ENCODE measurements at places on chromosomes 3 and 15. TPM values are rescaled to one million over a fixed set of nuclear protein-coding genes. Genes with fewer than 3 reads are reported as not detected.

- no peak for DNase-seq
Measured at GRCh38 chr3:17730318-17730967, 12.0 kb downstream of the TBC1D5 start.

DNA sequence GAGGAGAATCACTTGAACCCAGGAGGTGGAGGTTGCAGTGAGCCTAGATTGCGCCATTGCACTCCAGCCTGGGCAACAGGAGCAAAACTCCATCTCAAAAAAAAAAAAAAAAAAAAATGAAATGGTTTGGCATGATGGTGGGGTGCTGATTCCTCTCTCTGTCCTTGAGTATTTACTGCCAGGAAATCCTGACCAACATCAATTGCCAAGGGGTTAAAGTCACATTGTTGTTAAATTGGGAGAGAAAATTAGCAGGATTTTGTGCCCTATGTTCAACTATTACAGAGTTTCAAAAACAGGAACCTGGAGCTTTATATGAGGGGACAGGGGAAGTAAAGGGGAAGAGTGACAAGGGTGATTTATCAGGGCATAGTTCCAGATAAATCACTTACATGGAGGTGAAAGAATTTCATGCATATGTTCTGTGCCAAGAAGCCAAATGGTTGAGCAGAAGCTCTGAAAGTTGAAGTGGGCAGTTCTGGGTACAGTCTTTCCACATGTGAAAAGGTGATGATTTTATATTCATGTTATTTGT is 70.5 kb upstream of the TSEN2 start:
- no peak for DNase-seq

SV2B gene
- total RNA-seq: not detected

PRICKLE2 gene
- 24.7 TPM for total RNA-seq

ALDH1L1 gene
- total RNA-seq: 1.4 TPM

GOLGA8J gene
- total RNA-seq: not detected

- DNase-seq: no peak
Measured at GRCh38 chr15:77186594-77187011, 115.7 kb upstream of the TSPAN3 start.

DNA sequence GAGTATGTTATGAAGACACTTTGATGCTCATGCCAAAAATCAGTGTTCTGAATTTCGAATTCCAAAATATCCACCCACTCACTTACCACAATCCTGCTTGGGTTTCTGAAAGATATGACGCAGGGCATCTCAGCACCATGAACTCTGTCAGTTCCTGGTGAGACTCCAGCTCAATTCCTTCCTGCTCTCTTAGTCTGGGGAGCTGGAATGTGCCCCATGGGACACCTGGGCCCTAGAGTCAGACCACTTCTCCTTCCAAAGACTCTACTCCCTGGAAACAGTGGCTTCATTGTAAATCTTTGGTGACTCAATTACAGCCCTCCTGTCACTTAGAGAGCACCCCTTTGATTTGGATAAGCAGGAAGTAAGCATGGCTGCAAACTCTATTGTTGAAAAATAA is 50.5 kb downstream of the CD86 start:
- DNase-seq: peak; percentile 30

GRCh38 chr3:54536450-54536849 is 391.4 kb downstream of the LRTM1 start:
- peak; percentile 66 for DNase-seq

DNA sequence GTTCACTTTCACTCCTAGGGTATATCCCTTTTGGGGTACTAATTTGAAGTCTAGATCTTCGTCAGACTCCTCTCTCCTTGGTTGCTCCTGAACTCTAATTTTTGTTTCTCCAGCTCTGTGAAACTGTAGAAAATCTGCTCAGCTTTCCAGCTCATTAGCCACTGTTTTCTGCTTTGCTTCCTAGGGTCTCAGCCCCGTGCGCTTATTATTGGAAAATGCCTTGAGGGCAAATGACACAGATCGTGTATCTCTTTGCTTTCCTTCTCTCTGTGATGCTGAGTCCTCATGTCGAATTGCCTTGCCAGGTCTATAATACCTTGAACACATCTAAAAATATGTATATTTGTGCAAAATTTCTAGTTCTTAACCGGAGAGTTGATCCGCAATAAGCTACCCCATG is 731.1 kb downstream of the EDEM1 start:
- no peak for DNase-seq

GRCh38 chr15:72472992-72473610 is 1.0 kb upstream of the ARIH1 start:
- no peak for DNase-seq

DNA sequence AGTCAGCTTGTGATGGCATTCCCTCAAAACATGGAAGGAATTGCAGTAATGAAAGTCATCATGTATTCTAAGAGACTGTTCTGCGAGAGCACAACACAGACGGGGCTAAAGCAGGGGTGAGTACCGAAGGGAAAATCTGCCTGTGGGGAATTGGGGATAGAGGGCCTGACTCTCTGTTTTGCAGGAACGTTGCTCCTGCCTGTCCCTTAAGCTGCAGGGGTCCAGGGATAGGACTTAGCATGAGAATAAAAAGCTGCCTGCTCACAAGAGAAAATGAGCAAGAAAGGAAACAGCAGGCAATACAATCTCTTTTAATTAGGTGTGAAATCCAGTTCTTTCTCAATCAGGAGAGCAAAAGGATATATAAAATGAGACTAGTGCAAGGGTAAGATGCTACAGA is 62.2 kb downstream of the TIGIT start:
- DNase-seq: no peak

DNA sequence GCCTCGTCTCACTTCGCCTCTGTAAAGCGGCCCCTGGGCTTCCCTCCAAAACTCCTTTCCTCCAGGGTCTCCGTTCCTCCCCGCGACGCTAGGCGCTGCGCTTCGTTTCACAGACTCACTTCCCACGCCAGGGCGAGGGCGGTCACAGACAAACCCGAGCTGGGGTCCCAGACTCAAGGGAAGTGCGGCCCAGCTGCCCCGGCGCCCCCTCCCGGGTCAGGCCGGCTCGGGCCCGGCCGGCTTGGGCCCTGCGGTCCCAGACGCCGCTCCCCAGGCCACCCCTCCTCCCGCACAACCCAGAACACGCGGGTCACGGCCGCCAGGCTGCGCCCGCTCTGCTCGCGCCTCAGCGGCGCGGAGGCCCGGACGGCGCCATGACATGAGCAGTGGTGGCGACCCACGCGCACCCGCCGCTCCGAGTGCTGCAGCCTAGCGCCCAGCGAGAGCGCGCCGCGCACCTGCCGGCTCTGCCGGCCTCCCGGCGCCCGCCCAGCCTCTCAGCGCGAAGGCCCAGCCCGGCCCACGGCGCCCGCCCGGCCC is 547 bp downstream of the NUP210 start:
- DNase-seq: no peak

DNA sequence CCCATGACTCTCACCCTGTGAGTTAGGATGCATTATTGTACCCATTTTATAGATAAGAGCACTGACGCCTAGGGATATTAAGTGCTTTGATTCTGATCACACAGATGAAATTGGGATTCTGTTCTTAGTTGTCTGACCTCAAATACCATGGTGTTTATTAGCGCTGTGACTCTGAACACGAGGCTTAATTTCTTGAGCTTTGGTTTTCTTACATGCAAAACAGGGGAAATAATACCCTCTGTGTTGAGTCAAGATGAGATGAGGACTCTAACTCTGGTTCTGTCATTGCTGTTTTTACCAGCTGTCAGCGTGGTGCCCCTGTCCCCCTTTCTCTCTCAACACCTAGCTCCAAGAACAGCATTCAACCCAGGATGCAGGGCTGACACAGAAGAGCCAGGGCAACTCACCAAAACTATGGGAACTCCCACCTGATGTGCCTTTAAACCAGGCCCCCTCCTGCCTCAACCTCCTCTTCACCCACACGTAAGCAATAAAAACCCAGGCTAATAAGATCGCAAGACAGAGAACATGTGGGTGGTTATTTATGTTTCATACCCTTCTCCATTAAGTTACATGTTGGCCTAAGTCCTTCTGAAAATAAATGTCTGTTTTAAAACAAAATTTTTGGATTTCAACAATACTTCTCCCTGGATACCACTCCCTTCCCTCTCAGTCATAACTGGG is 100.1 kb upstream of the SPATA12 start:
- no peak for DNase-seq

DNA sequence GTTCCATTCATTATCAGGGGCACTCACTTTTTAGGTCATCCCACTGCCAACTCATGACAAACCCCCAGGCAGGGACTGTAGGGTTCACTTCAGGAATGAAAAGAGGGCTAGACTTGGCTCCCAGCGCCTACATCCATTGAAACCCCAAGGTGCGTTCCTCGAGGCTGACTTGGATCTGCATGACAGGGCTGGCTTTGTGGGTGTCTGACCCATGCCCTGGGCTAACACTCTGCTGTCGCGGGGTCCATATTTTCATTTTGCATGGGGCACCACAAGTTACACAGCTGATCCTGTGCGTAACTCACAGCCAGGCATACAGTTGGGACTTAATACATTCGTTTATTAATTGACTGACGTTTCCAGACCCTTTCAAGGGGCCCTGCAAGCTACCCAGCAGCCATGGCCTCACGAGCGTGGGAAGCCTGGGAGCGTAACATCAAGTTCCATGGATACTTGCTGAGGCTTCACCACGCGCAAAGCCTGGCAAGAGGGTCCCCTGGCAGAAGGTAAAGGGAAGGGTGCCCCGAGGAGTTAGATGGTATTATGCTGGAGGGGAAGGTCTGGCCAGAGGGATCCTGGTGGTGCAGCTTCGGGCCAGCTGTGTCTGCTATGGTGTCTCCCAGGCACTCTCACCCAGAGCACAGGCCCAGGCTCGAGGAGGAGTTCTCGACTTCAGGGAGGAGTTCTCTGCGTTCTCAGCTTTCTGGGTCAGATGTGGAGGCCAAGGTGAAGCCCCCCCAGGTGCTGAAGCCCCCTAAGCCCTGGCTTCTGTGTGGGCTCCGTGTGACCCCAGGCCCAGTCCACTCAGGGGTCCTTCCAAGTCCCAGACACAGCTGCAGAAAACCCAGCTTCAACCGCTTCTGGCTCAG is 85.4 kb downstream of the ADAMTS17 start:
- peak; percentile 79 for DNase-seq

DNA sequence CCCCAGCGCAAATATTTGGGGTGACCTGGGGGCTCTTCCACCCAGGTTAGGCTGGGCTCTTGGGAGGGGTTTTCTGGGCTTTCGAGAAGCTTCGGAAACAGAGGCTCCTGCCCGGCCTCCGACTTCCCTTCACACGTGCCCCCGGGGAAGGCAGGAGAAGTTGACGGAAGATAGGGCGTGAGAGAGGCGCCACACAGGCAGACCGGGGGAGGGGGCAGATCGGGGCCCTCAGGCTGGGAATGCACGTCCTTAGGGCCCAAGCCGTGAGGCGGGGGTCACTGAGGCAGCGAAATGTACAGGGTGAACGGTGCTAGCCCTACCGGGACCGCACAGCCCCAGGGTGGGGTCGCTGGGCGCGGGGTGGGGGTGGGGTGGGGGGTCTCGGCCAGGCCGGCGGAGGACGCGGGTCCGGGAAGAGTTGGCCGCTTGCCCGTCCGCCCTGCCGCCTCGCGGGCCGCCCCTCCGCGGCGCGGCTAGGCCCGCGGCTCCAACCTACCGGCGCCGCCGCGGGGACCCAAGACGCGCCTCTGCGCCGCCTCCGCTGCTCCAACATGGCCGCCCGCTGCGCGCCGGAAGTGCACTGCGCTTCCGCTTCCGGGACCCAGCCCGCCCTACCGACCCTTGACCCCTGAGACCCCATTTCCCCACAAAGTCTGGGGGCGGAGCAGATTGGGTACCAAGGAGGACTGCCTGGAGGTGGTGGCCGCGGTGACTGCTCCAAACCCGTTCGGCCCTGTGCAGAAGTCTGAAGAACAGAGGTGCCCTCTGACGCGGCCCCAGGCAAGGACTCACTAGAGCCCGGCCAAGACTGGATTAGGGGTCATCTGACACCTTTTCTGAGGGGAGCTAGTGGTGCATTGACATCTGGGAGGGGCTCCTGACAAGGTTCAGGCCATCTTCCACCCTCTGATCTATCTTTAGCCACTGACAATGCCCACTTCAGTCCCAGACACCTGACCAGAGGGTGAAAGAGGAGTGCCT is at the start of gene CCDC71:
Gene CCDC71 (minus strand): TSS at position 561 of the 981 bp plus-strand sequence. CDS start 2,123 bp downstream, outside the sequence.
- DNase-seq: peak; percentile 89

DNA sequence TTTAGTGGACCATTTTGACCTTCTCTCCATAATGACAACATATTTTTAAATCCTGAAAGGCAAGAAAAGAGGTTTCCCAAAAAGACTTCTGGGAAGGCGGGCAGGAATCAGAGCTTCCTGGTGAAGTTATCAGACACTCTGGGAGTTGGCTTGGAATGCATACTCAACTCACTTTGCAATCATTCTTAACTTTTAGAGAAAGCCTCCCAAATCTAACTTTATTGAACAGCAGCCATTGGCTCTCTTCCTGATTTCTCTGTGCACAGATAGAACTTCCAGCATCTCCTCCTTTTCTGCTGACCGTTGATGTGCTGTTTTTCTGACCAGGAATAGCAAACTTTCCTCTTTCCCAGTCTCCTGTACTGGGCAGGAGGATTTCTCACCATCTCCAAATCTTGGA is 44.6 kb downstream of the PLCL2 start:
- no peak for DNase-seq

MB21D2 gene
- total RNA-seq: 5.5 TPM

DNA sequence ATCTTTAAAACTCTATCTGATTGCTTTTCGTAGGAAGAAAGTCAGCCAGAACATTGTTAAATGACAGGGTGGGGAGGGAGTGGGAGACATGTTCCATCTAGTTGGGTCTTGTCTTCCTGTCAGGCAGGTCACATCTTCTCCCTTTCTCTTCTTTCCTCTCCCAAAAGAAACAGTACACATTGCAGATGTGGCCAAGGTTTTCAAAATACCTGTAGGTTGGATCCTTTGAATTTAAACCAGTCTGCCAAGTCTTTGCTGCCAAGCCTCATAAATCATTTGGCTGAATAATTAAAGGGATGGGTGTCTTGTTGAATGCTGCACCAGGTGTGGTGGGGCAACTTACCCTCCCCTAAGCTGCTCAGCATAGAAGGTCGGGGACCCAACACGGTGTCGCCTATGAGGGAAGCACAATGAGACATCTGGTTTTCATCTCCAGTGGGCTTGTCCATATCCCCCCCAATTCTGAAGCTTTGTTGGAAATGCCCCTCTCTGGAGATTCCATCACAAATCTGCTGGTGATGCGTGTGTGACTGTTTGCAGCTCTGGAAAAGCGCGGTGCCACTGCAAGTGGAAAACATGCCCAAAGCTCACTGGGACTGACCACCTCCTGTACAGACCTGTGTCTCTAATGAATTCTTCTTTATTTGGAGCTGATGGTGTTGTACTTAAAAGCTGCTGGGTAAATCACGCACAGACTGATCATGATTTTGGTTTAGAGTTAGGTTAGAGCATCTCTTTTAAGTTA is 112.6 kb downstream of the FILIP1L start:
- no peak for DNase-seq

AP3B2 gene
- total RNA-seq: not detected

GRCh38 chr3:126511291-126511690 is 6.3 kb downstream of the UROC1 start:
- no peak for DNase-seq

DNA sequence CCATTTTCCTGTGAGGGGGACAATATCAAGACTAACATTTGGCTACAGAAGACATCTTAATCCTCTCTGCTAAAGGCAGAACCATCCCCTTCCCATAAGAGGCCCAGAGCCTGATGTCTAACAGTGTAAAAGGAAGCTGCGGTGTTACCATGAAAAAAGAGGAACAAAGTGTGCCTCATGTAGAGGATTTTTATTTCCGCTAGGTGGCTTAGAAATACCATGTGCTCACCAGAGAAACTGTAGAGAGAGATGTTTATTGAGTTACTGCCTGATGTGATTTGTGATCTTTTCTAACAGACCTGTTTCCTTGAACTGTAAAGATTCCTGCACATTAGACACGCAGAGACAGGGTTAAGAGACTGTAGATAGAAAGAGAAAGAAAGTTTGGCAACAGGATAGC is 22.0 kb downstream of the OR5H15 start:
- DNase-seq: no peak

All from osteocyte (in vitro differentiated cells).